Breast epithelium (tissue), 4 donors: ENCODE measurements at places on chromosomes 11 and 22. TPM values are rescaled to one million over a fixed set of nuclear protein-coding genes. Genes with fewer than 3 reads are reported as not detected.

GRCh38 chr11:22666688-22667439 lies 453 bp downstream of the GAS2 start:
- no peak for DNase-seq

GRCh38 chr22:30056015-30056414 lies 24.2 kb upstream of the HORMAD2 start:
- no peak for DNase-seq

- DNase-seq, result no peak
These were observed 113.0 kb downstream of the NTM start for GRCh38 chr11:131483453-131483852.

DNA sequence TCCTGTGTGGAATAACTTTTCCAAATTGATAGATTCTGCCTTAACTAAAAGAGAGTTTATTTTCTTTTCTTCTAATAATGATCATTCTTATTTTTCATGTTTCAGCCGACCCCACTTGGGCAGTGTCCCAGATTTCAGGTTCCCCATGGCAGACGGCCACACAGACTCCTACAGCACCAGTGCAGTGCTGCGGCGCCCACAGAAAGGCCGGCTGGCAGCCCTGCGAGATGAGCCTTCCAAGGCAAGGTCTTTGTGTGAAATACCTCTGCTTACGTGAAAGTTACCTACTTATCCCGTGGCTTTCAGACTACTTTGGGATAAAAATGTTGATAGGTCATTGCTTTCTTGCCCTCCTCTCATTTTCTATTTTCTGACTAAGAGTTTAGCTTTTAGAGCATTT lies 59.3 kb upstream of the CTTN start:
- DNase-seq, result no peak

The MS4A15 gene
- total RNA-seq, result not detected

The DBX1 gene
- total RNA-seq, result not detected

GRCh38 chr22:38955926-38956325 lies 1.5 kb upstream of the APOBEC3A start:
- DNase-seq, result no peak

DNA sequence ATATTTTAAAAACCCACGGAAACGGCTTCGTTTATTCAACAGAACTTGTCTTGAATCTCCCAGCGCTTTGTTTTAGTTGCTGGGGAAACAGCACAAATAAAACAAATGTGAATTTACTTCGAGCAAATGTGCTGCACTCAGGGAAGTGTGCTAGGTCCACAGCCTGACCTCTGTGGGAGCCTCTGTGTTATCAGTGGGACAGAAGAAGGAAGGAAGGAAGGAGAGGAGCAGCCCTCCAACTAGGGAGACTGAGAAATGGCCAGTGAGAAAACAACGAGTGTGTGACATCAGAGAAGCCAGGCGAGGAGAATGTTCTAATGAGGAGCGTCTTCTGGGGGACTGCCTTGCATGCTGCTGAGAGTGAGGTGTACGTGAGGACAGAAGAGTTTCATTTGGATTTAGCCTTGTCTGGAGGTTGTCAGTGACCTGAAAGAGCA lies 42.7 kb downstream of the PPP6R3 start:
- DNase-seq, result no peak

- no peak for DNase-seq
These were observed 18.2 kb upstream of the SYN3 start for GRCh38 chr22:33076343-33076742.

The NAALADL1 gene
- total RNA-seq, result 19.2 TPM

GRCh38 chr11:107857550-107858216 lies 904 bp downstream of the SLC35F2 start:
- no peak for DNase-seq

- no peak for DNase-seq
These were observed 13.2 kb downstream of the ASPHD2 start for GRCh38 chr22:26442086-26442756.
